ENCODE measurements at places on chromosomes 6 and 20.

GRCh38 chr6:56604186-56604585 lies 38.5 kb downstream of the DST start:
- DNase-seq, result no peak

- no peak for DNase-seq
Measured at GRCh38 chr6:126112171-126112632, 125.9 kb downstream of the TRMT11 start.

DNA sequence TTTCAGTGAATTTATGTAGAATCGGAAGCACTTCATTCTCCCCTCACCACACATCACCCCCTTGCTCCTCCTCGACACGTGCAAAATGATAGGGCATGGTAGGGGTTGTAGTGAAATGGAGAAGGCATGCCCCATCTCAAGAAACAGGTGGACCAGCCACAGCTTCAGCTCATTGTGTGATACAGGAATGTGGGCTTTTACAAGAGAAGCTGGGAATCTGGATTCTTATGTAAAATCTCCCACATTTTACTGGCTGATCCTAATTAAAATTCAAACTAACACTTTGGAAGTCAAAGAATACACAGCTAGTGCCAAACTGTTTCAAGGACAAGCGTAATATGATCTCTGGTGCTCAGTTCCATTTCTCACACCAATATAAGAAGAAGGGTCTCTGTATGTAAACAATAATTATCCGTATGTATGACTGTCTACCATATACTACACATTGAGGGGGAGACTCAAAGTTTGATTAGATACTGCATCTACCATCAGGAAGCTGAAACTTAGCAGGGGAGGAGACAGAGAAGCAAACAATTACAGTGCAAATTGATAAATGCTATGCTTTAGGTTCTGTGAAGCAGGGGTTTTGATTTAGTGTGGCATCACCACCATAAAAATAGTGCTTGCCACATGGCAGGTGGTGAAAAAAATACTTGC lies 24.3 kb upstream of the KIAA0408 start:
- DNase-seq, result no peak

DNA sequence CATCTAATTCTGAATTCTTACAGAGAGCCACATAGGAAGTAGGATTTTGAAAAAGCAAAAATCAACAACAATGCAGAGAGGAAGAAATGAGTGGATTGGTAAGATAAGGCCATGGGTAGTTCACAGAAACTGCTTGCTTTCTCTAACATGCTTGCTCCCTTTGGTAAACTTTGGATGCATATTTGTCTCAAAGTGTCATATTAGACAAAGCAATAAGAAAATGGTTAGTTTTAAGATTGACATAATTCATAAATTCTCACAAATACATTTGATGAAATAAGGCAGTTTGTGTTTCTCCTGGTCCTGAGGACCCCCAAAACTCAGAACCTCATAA lies 31.7 kb downstream of the UTRN start:
- no peak for DNase-seq

DNA sequence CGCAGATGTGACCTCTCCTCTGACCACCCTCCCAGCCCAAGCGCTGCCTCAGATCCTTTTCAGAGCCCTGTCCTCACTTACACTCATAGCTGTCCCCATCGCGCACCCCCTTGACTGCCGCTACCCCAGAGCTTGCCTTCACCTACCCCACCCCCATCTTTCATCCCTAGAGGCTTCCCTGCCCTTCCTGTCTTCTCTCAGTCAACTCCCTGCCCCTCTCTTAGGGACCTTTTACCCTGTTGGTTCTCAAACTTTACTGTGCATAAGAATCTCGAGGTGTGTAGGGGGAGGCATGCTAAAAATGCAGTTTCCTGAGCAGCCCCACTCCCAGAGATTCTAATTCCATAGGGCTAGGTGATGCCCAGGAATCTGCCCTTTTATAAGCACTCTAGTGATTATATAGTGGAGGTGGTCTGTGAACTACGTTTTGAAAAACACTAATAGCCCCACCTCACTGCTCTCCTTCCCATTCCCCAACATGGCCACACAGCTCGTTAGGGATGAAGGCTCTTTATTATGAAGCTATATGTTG lies 725 bp downstream of the TM9SF4 start:
- DNase-seq, result no peak

- DNase-seq, result no peak
Measured at GRCh38 chr6:140434761-140435160, 1060.3 kb upstream of the CITED2 start.

GRCh38 chr6:79864421-79864820 lies 82.9 kb downstream of the ELOVL4 start:
- no peak for DNase-seq
